ENCODE measurements at places on chromosomes 5 and 9. TPM values are rescaled to one million over a fixed set of nuclear protein-coding genes. Genes with fewer than 3 reads are reported as not detected.

Gene CDO1
- total RNA-seq = 130 TPM

Gene SEMA4D
- 3.9 TPM for total RNA-seq

Gene ARRDC1
- 29.0 TPM for total RNA-seq

Gene MYMK
- not detected for total RNA-seq

Gene LHX2
- total RNA-seq = 2.9 TPM

Gene C9orf57
- total RNA-seq = not detected

Gene PCDHGB2
- total RNA-seq = 0.81 TPM

Gene AK8
- total RNA-seq = not detected

Gene AOPEP
- 75.5 TPM for total RNA-seq

Gene NUTM2G
- total RNA-seq = not detected

Gene ADAMTS2
- 11.9 TPM for total RNA-seq

Gene SLC36A3
- not detected for total RNA-seq

Gene ANXA6
- 232 TPM for total RNA-seq

Gene MEGF10
- total RNA-seq = 1.4 TPM

Gene RPL12
- total RNA-seq = 307 TPM

Gene EIF4EBP3
- 11.3 TPM for total RNA-seq

Gene SLIT3
- 0.75 TPM for total RNA-seq

Gene GABRA1
- not detected for total RNA-seq

Gene PHF24
- total RNA-seq = not detected

Gene TMC1
- 0.18 TPM for total RNA-seq

Gene MLANA
- total RNA-seq = not detected

Gene TMED7
- total RNA-seq = 113 TPM

Gene LHX3
- not detected for total RNA-seq

Gene HMCN2
- total RNA-seq = 3.0 TPM

Gene SUSD1
- total RNA-seq = 3.2 TPM

Gene RASEF
- total RNA-seq = 2.4 TPM

Gene STK32A
- 0.23 TPM for total RNA-seq

Gene KCNV2
- total RNA-seq = not detected

Gene SAXO1
- total RNA-seq = not detected

Gene IPPK
- total RNA-seq = 1.8 TPM

Gene F12
- total RNA-seq = 292 TPM

Gene SOX30
- total RNA-seq = not detected

Gene CCDC180
- total RNA-seq = 1.1 TPM

Gene DOK3
- total RNA-seq = 3.2 TPM

All from left lobe of liver (tissue), 2 donors.